ENCODE measurements at places on chromosomes 6 and 20.

- peak; percentile 62 for DNase-seq
These were observed 2.1 kb upstream of the PERP start for GRCh38 chr6:138109042-138109997.

DNA sequence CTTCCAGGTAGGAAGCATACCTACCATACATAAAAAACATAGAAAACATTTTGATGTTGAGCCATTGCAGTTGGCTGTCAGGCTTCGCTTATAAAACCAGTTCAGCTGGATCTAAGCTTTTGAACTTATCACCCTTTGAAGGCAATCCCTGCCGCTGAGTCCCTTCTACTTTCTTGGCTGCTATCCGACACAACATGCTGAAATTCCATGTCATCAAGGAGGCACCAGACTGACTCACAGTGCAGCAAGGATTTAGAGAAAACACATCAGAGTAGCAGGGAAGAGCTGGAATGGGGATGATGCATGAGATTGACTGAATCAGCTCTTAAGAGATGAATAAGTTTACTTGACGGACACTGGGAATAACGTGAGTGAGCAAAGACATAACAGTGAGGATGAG lies 135.0 kb upstream of the MAN1A1 start:
- no peak for DNase-seq

GRCh38 chr20:1437235-1437904 lies 29.3 kb downstream of the NSFL1C start:
- peak; percentile 66 for DNase-seq

DNA sequence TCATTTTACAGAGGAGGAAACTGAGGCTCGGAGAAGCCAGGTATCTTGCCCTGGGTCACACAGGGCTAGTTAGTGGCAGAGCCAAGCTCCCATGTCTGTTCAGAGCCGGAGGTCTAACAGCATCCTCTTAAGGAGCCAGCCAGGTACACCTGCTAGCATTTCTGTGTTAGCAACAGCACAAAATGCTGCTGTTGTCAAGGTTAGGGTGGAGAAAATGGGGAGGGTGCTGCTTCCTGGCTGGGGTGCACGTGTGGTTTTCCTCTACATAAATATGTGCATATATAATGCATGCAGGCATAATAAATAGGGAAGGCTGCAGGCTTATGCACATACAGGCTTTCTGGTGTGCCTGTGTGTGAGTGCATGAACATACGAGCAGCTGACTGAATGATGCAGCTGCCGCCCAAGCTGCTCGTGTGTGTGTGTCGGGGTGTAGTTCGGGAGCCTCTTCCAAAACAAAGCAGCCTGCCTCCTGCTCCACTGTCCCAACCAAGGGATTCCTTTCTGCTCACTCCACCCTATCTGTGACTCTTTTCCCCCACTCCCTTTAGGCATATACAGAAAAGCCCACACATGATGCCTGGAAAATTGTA lies 86.6 kb downstream of the CD40 start:
- no peak for DNase-seq

DNA sequence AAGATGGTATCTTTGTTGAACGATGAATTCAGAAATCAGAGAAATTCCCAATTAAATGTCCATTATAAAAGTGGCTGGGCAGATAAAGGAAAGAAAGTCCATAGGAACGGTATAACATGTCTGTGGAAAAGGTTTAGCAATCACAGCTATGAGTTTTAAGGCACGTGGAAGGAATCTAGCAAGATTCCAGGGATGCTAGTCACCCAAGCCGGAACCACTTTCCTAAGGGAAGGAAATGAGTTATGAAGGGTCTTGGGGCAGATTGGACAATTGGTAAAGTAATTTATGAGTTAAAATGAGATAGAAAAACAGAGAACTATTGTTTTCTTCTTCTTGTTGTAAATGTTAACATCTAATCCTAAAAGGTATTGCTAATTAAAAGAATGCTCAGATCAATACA lies 384.8 kb downstream of the ADGRB3 start:
- DNase-seq = no peak

DNA sequence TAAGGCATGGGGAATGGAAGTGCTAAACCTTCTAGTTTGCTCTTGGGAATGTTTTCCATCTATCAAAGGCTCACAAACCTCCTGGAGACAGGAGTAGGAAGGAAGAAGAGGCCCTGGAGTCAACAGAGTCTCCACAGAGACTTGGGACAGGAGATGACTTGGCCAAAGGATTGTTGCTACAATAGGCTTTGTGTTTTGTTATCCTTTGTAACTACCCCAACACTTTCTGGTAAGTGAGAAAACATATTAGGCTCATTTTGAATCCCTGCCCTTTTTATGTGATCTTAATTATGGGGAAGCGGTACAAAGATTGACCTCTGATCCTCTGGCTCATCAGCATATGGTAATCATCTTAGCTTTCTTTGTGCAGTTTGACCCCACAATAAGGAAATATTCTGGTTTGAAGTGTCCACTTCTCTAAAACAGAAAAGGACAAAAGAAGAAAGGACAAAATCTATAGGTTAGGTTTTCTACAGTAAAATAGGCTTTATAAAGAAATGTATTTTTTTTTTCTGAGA lies 24.1 kb upstream of the GTF3C6 start:
- DNase-seq = no peak
